ENCODE measurements at places on chromosomes 11 and 22.
A peak's percentile ranks its signal among the peaks of the same experiment; 100 is the strongest.

DNA sequence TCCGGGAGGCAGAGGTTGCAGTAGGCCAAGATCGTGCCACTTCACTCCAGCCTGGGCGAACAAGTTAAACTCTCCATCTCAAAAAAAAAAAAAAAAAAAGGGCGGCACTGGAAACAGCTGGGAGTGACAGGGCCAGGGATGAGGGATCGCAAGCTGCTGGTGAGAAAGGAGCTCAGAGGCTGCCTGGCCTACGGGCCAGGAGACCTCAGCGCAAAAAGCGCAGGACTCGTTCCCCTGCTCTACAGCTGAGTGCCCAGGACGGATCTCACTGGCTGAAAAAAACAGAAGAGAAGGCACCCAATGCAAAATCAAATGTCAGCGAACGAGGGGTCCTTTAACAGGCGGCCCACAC lies 650 bp upstream of the NUP50 start:
- DNase-seq, result no peak

GRCh38 chr11:44997566-44997965 lies 46.9 kb upstream of the TP53I11 start:
- DNase-seq, result no peak

DNA sequence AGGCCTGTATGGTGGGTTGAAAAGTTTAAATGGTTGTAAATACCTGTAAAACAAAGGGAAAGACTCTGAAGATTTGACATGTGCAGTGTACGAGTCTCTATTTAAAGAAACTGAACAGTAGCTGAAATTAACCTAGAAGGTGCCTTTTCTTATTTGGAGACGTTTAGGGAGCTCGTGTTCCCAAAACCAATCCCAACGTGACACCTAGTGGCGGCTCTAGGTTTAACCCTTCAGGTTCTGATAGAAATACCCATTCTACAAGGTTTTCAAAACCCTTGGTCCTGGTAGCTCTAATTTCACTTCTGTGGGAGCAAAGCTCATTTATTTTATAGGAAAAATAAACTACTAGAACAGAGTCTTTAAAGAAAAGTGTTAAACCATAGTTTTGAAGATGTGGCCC lies 258.3 kb downstream of the LRRC4C start:
- no peak for DNase-seq

GRCh38 chr11:121451178-121451985 lies 732 bp upstream of the SORL1 start:
- DNase-seq, result peak; percentile 44

DNA sequence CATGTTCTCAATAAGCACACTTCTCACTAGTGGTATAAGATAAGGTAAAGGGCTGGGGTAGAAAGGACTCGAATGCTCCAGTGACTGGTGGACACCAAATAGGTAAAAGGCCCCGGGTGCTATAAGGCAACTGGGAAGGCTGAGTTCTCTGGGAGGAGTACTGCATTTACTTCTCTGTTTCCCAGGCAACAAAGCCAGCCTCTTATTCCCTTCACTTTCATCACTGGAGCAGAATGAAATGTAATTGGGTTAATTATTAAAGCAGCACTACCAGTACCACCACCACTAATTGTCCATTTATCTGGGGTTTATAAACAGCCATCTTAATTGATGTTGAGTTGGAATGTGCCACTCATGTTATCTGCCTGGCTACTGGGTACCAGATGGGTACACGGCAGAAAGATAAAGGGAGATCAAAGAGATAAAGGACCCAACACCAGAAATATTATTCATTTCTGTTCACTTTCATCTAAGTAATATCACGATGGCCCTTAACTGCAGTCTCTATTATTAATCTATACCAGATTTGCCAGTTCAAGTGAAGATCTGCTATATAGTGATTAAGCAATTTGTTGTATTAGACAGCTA lies 94.4 kb upstream of the CHRM4 start:
- DNase-seq, result no peak

DNA sequence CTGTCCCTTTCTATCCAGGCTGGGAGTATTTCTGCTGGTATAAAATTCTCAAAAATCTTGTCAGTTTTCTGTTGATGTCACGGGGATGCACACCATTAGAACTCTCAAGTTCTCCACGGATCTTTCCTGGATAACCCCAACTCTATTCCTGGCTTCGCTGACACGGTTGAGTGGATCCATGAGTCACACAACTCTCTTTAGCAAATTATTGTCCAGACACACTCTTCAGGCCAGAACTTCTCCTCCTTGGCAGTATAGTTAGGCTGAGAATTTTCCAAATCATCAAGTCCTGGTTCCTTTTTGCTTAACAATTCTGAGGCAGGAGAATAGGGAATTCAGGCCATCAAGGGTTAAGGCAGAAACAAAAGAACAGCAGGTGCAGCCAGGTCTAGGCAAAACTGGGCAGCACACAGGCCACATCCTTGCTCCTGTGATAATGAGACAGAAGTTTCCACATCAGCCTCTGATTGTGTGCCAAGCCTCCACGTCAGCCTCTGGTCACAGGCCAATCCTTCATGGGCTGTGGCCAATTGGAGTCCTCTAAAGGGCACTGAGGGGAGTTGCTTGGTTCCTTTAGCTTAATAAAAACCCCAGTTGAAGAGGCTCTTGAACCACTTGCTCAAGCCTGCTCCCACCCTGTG lies 5.7 kb upstream of the ACAT1 start:
- no peak for DNase-seq

DNA sequence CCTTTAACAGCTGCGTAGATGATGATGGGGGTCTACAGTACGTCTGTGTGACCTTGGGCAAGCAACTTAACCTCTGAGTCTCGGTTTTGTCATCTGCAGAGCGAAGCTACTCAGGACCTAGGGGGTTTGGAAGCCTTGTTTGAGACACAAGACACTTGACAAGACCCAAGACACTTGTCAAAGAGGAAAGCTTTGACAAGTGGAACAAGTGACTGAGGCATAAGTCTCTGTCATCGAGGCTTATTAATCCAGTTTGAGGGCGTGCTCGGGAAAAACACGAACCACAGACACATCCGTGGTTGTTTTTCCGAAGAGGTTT lies 732 bp upstream of the PC start:
- no peak for DNase-seq

GRCh38 chr11:116865696-116866095 lies 28.3 kb upstream of the APOA1 start:
- DNase-seq, result no peak

- no peak for DNase-seq
Observed at GRCh38 chr11:74025467-74026166, 16.7 kb upstream of the UCP3 start.

GRCh38 chr22:46710806-46711205 lies 27.2 kb downstream of the CERK start:
- no peak for DNase-seq

DNA sequence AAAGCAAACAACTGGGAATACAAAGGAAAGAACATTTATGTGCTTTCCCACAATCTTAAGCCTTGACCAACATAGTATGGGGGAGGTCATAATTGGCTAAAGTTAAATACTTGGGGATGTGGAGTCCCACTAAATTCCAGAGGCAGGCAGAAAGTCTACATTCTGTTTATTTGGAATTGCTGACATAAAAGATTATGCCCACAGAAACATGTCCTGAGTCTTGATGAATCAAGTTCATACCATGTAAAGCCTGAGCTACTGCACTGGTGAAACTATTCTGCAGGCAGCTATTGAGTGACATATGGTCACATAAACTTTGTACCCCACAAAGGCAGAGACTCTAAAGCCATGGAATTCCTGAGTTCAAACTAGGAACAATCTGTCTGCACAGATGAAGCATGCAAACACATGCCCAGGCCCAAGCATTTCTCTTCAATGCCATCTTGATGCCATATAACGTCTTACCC lies 69.9 kb upstream of the CHRM4 start:
- no peak for DNase-seq

GRCh38 chr22:31122196-31122531 lies 602 bp upstream of the INPP5J start:
- DNase-seq, result no peak

- DNase-seq, result no peak
Observed at GRCh38 chr11:124534051-124534450, 9.4 kb downstream of the OR8B12 start.

- no peak for DNase-seq
Observed at GRCh38 chr11:93704237-93704636, 37.1 kb downstream of the TAF1D start.

- DNase-seq, result no peak
Observed at GRCh38 chr11:95108159-95108611, 18.5 kb downstream of the ENDOD1 start.

GRCh38 chr11:128572965-128573364 lies 14.4 kb downstream of the ETS1 start:
- no peak for DNase-seq

- DNase-seq, result no peak
Observed at GRCh38 chr11:102293873-102294601, 23.2 kb upstream of the BIRC3 start.

DNA sequence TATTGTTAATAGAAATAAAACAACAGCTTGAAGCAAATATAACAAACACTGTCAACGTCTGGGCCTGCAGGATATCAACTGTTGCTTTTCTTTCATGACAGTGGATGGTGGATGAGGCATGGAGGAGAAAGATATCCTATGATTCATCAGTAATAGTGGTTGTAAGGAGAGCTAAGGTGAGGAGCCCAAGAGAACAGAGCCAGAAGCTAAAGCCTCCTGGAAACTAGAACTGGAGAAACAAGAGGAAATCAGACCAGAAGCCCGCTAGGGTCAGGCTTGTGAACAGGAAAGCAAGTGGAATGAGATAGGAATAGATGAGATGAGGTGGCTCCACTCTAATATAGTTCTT lies 37.7 kb upstream of the MMP12 start:
- DNase-seq, result no peak

- no peak for DNase-seq
Observed at GRCh38 chr11:79367844-79368243, 73.0 kb downstream of the TENM4 start.

DNA sequence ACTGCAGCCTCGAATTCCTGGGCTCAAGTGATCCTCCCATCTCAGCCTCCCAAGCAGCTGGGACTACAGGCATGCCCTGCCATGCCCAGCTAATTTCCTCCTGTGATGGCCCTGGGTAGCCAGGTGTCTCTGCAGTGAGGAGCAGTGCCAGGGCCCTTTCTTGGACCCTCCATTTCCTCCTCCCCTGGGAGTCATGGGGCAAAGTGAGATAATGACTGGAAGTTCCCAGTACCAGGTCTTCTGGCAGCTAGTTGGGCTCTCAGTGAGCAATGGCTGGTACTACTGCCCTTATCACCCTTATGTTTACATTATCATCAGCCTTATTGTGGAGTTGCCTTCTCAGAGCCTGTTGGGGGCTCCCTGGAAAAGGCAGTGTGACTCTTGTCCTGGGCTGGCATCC lies 17.6 kb downstream of the DAGLA start:
- no peak for DNase-seq

DNA sequence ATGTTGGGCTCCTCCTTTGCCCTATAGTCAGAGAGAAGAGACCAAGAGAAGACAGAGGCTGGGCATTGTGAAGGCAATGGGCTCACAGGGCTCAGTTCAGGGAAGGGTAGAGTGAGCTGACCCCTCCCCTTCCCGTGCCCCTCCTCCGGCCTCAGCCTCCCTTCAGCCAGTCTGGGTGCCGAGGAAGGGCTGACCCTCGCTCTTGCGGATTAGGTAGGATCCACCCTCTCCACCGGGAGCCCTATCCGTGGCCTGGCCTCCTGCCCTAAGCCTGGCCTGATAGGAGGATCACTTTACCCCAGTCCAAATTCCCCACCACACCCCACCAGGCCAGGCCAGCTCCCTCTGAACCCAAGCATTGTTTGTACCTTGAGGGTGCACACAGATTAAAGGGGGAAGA lies 1.8 kb upstream of the PPP1R14B start:
- DNase-seq, result no peak

- no peak for DNase-seq
Observed at GRCh38 chr11:119335091-119335654, 846 bp downstream of the RNF26 start.

- no peak for DNase-seq
Observed at GRCh38 chr22:31968022-31968421, 23.7 kb downstream of the YWHAH start.

GRCh38 chr11:2134022-2135010 lies 4.9 kb downstream of the IGF2 start:
- DNase-seq, result no peak

DNA sequence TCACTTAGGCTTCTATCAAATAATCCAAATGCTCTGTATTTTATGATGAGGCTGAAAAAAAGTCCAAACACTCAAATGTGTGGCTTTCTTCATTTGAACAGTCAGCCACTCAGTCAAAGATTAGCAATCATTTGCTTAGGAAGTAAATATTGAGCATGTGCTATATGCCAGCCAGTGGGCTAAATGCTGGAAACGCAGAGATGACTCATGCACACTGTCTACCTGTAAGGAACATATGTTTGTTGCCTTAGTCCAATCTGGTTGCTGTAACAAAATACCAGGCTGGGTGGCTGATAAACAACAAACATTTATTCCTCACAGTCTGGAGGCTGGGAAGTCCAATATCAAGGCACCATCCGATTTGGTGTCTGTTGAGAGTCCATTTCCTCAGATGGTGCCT lies 617.3 kb downstream of the NTM start:
- no peak for DNase-seq

DNA sequence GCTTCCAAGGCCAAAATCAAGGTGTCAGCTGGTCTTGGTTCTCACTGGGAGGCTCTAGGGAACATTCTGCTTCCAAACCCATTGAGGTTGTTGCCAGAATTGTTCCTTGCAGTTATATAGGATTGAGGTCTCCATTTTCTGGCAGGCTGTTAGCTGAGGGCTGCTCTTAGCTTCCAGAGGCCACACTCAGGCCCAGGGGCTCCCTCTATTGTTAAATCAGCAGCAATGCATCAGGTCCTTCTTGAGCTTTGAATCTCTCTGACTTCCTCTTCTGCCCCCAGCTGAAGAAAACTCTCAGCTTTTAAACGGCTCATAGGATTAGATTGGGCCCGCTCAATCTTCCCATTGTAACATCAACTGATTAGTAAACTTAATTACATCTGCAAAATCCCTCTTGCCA lies 39.3 kb upstream of the BSX start:
- peak; percentile 41 for DNase-seq

- DNase-seq, result no peak
Observed at GRCh38 chr11:20203831-20204230, 43.6 kb upstream of the DBX1 start.

DNA sequence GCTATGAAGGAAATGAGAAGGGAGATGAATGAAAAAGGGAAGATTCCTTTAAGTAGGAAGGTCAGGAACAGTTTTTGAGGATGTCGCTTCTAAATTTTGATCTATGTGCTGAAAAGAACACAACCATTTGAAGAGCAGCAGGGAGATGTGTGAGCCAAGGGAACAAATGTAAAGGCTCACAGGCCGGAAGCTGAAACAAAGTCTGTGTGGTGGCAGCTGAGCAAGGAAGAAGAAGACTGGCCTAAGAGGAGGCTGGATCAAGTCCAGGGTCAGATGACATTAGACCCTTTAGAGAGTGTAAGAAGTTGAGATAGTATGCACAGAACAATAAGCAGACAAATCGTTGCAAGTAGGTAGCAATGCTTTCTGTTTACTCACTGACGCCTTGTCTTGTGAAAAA lies 1631.4 kb upstream of the TENM4 start:
- DNase-seq, result no peak

GRCh38 chr11:33801821-33802193 lies 27.5 kb upstream of the FBXO3 start:
- no peak for DNase-seq
